NCI-H524 treated with DMSO at 0.1 percent for 48 hours (cell line): ENCODE measurements at places on chromosomes 2 and 18.

DNA sequence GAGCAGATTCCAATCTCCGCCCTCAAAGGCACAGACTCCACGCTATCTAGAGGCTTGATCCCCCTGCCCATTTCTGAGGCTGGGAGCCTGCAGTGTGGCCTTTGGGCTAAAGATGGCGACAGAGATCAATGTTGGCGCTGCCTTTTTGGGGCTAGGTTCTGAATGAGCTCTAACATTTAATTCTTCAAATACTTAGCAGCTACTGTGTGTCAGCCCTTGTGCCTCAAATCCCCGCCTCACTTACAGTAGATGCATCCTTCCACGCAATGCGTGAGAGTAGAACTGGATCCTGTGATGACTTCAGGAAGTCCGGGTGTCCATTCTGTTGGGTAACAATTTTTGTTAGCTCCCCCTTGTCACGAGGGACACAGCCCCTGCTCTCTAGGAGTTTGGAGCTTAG is 12.4 kb downstream of the IL1F10 start:
- DNase-seq = no peak

DNA sequence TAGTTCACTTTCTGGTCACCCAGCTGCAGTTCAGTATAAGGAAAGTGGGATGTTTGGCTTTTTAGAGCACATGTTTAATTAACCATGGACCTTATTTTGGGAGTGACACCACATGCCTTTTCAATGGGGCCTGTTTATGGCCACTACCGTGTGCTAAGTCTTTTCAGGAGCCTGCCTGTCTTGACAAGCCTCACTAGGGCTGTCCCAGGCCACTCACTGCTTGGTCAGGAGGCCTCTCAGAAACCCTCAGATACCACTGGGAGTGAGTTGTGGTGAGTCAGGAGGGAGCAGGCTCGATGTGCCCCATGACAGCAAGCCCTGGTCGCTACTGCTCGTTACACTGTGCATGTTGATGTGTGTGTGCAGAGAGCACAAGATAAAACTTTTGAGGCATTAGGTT is 123.0 kb downstream of the MAP4K4 start:
- DNase-seq = no peak

DNA sequence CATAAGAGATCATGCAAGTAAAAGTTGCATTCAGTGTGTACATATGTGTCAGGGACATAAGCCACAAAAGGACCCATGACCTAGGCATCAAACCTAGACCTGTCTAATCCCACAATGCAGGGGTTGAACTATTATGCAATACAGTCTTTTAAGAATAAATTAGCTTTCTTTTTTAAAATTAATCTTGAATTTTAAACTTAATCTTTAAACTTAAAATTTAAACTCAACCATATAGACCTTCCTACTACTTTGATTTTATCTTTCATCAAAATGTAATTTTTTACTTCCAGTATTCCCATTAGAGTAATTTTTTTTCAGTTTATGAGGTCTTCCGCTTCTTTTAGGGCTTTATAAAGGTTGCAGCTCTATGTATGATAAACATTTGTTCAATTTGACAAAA is 702.9 kb downstream of the SUCLG1 start:
- DNase-seq = no peak

GRCh38 chr2:177329064-177329463 is 63.5 kb upstream of the AGPS start:
- no peak for DNase-seq
